IMR-90 (cell line): ENCODE measurements at places on chromosomes 3 and 15. TPM values are rescaled to one million over a fixed set of nuclear protein-coding genes. Genes with fewer than 3 reads are reported as not detected.

The C2CD4A gene
- total RNA-seq: not detected in 2 replicates

- H3K27me3 ChIP-seq: no peaks in the 10 kb centered on the region
- no peak for DNase-seq
- no peak overlapping the region for H3K4me3 ChIP-seq
- H3K36me3 ChIP-seq: no peaks in the 10 kb centered on the region
- peaks cover 10% of the 10 kb centered on the region; the same call in 1 of the 2 replicates for H3K4me1 ChIP-seq
These were observed 45.0 kb downstream of the EEFSEC start for GRCh38 chr3:128198313-128198712.

DNA sequence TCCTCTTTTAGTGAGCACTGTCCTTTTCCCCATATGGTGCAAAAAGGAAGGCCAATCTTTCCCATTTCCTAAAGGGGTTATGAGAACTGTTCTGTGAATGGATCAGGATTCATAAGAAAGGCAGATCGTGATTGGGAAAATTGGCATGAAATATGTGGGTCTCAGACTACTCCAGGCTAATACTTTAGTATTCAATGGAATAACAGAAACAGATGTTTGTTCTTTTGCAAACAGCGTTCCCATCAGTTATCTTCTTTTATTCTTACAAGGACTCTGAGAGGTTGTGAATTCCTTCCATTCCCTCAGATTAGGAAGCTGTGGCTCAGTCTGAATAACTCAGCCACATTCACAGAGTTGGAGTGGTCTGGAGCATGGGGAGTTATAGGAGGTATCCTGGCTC, 51.3 kb upstream of the MTMR10 start:
- DNase-seq: no peak
- no peaks in the 10 kb centered on the region; the same call in 1 of the 2 replicates for H3K27me3 ChIP-seq
- no peaks in the 10 kb centered on the region for H3K36me3 ChIP-seq
- no peak overlapping the region for H3K27ac ChIP-seq
- no peaks in the 10 kb centered on the region; the same call in 1 of the 2 replicates for H3K4me1 ChIP-seq
- H3K4me3 ChIP-seq: no peak overlapping the region

The ARL6 gene
- total RNA-seq: 3.4 and 11.7 TPM in 2 replicates

- peak overlapping the region; percentile 68 for H3K4me3 ChIP-seq
- peaks cover 8% of the 10 kb centered on the region for H3K4me1 ChIP-seq
- H3K27ac ChIP-seq: no peak overlapping the region
- H3K27me3 ChIP-seq: peaks cover 10% of the 10 kb centered on the region
- DNase-seq: no peak
These were observed 230 bp downstream of the SHF start for GRCh38 chr15:45187578-45187893.

The ARHGEF26 gene
- 2.0 and 3.1 TPM in 2 replicates for total RNA-seq

- no peaks in the 10 kb centered on the region for H3K4me1 ChIP-seq
- H3K27me3 ChIP-seq: peaks cover 11% of the 10 kb centered on the region
- no peak overlapping the region for H3K27ac ChIP-seq
- no peak overlapping the region for H3K4me3 ChIP-seq
- H3K36me3 ChIP-seq: no peaks in the 10 kb centered on the region
- no peak for DNase-seq
These were observed 5.7 kb downstream of the MYZAP start for GRCh38 chr15:57597431-57597830.

The LRRC58 gene
- total RNA-seq: 13.4 and 21.7 TPM in 2 replicates
